ENCODE measurements at places on chromosomes 2 and 18.

- no peak for DNase-seq
Measured at GRCh38 chr2:171630089-171630770, 57.0 kb upstream of the DYNC1I2 start.

DNA sequence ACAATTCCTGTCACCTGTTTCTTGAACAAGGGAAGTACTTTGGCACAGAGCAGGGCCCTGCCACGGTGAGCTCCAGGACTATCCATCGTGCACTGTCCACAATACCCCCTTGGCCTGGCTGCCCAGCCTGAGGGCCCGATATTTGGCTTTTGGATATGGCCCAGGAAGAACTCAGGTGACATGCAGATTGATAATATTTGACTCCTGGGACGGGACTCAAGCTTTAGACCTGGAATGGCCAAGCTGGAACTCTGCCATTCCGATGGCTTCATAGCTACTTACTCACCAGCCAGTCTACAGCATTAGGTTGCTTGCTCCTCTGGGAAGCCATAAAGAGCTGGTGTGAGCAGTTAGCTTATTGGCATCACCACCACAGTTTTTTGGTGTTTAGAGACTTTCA, 26.6 kb downstream of the EML6 start:
- no peak for DNase-seq

DNA sequence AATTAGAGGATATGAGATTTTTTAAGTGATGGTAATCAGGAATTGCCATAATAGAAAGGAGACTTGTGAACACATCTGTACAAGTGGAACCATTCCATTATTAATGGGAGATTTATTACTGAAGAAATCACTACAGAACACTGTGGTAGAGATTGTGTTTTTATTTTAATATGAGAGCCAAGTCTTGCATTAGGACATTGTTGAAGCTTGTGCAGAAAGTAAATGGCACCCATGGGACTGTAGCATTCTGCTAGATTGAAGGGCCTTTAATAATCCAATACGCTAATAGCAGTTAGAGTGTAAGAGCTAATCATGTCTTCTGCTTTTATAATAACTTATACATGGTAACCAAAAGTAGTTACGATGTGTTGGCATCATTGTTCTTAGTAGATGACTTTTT, 83.6 kb downstream of the VRK2 start:
- DNase-seq = no peak

- no peak for DNase-seq
Measured at GRCh38 chr2:73922681-73923080, 4.0 kb upstream of the DGUOK start.

DNA sequence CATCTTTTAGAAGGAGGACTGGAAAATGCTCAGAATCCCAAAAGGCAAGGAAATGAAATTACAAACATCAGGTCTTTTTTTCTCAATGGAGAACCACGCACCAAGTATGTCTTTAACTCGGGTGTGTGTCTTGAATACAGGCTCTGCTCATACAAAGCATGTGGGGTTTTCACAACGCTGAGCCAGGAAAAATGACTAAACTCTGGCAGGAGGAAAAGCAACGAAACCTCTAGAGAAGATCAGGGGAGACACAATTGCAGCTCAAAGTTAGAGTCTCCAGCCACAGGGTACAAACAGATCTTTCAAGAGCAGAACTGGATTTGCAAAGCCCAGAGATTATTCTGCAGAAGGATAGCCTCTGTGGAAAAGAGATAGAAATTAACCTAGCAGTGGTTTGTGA, 42.8 kb upstream of the TPO start:
- DNase-seq = no peak

- no peak for DNase-seq
Measured at GRCh38 chr2:42371611-42372473, 10.8 kb upstream of the COX7A2L start.

DNA sequence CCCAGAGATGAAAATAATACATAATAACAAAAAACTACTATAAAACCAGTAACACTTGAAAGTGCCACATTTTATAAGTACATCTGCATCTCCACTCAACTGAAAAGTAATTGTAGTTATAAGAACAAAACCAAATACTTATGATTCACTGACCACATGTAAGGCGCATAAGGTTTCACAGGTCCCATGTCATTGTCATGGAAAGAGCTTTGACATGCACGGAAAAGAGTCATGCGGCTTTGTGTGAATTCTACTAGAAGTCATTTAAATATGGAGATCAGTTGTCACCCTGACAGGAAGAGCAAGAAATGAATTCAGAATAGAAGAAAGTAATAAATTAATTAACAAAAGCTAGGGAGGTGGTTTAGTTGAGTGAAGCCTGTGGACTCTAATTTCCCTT, 459.1 kb downstream of the CDH2 start:
- no peak for DNase-seq

- peak; percentile 67 for DNase-seq
Measured at GRCh38 chr2:120346026-120346666, at the start of gene INHBB. INHBB (plus strand) TSS chr2:120346136; CDS start chr2:120346189, 53 bp downstream.

DNA sequence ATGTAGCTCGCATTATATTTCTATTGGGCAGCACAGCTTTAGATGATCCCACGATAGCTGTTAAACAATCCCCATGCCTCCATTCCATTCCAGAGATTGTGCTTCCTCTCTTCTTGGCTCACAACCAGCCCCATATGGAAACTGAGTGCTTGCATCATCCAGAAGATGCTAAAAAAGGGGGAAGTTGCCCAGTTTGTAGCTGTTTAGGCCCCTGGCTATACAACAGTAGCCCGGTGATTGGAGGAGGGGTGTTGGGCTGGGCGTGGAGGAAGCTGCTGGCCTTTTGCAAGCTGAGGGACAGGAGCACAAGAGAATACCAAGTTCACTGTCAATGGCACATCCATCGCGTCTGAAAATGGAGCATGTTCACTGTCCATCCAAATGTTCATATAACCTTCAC, 360.2 kb downstream of the ALK start:
- no peak for DNase-seq

DNA sequence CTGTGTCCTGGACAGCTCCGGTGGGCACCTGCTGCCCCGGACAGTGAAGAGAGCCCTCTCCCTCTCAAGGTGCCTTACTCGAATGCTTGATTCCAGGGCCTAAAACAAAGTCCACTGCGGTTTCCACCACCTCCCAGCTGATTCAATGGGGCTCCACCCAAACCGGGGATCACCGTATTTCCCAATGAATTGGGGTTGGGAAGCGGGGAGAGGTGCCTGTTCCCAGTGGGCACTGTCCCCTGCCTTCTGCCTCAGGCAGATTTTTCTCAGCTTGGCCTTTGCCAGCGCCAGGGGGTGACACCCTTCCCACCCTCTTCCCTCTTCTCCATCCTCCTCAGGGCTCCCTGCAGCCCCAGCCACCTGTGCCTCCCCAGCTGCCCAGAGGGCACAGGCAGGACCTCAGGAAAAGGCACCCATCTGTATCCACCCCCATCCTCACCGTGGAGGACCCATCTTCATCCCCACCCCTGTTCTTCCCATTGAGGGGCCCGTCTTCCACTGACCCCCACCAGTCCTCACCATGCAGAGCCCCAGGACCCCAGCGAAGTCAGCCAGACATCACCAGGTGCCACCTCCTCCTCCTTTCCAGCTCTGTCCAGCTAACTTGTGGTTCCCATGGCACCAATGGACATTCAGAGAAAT, 66.7 kb upstream of the HPCAL1 start:
- no peak for DNase-seq

DNA sequence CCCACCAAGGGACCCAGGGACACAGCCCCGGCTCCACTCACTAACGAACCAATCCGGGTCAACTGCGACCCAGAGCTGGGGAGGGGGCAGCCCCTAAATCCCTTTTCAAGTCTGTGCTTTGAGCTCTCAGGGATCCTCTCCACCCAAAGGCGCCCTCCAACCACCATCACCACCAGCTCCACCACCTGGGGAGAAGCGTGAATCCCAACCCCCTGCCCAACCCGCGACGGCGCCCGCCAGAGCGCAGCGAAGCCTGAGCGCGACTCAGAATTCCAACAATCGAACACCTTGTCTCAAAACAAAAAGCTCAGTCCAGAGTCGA, 497 bp downstream of the DSC3 start:
- DNase-seq = no peak

DNA sequence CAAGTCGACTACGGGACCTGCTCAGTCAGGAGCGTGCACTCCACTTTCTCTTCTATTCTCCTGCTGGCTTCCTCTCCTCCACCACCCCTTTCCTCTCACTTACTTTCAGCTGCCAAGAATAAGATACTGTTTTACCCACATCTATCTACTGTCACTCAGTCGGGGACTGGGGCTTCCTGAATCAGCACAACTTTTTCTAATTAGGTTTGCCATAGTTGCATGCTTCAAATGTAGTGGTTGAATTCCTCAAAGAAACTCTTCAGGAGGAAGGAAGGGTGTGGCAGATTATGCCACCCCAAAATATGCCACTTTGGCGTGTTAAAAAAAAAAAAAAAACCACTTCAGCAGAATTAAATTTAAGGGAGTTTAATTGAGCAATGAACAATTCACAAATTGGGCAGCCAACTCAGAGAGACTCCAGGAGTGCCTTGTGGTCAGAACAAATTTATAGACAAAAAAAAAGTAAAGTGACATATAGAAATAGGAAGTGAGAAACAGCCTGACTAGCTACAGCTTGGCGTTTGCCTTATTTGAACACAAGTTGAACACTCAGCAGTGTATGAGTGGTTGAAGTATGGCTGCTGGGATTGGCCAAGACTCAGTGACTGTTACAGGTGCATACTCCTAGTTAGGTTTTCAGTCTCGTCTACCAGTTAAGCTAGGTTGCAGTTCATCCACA, 32.5 kb upstream of the RMDN2 start:
- no peak for DNase-seq

GRCh38 chr18:28124131-28125029, 52.5 kb downstream of the CDH2 start:
- DNase-seq = no peak

GRCh38 chr2:96097951-96098823, 18.2 kb downstream of the ADRA2B start:
- DNase-seq = peak; percentile 2

DNA sequence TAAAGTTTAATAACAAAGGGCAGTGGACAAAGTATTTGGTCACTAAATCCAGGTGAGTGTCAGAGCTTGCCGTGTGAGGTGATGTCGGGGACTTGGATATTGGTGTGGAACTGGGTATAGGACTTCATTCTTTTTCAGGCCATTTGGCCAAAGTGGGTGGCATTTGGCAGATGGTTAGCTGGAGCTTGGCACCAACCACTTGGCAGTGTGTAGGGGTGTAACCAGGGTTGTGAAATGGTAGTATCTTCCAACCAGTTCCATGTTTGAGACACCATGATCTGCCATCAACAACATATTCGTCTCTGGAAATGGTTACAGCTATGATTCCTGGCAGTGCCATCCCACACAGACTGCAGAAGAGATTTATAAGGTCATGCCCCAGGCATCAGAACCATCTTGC, 113.9 kb downstream of the CCDC85A start:
- DNase-seq = no peak

GRCh38 chr2:29114946-29115609, at the start of gene CLIP4:
CLIP4 (plus strand) TSS chr2:29115415; CDS start chr2:29121389, 5,974 bp downstream.
- DNase-seq = peak; percentile 84

DNA sequence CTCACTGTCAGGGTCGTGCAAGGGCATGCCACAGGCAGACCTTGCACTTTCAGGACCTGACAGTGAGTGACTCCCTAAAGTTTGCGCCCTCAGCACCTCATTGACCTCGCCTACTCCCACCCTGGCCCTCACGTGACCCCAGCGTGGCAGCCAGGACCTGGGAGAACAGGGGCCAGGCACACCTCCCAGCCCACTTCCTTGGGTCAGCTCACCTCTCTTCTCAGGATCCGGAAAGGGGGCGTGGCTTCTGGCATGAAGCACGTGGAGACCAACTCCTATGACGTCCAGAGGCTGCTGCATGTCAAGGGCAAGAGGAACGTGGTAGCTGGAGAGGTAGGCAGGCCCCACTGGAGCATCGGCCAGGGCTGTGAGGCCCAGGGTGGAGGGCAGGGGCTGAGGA, 8.8 kb downstream of the VIL1 start:
- no peak for DNase-seq

- DNase-seq = peak; percentile 36
Measured at GRCh38 chr2:9753665-9754531, 89.4 kb upstream of the TAF1B start.

GRCh38 chr18:68234131-68234530, 480.8 kb downstream of the TMX3 start:
- no peak for DNase-seq

Data from retina (tissue), 1 donor.